ENCODE measurements at places on chromosomes 2 and 18.

DNA sequence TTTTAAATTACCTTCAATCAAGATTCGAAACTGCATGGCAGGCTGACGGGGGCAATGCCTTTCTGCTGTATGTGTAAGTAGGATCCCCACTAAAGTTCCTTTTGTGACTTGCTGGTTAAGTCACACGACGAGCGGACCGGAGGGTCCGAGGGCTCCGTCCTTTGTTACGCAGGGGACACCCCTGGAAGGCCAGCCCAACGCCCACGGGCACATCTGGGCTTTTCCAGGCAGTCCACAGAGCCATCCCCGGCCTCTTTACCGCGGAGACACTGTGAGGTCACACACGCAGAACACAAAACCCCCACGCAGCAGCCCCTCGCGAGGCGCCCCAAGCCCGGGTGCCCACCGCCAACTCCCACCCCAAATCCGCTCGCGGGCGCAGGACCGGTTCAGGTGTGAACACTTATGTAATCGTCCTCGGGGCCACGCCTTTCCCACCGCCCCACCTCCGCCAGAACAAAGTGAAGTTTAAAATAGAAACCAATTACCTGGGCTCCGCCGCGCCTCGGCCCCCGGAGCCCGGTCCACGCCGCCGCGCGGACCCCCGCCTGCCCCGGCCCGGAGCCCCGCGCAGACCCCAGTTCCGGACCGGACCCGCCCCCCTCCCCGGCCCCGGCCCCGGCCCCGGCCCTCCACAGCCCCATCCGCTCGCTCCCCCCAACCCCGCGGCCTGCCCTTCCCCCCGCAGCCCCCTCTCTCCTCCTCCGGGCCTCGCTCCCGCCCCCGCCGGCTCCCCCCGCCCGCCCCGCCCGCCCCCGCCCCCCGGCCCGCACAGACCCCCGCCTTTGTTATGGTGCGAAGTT is 4.2 kb downstream of the ZNF516 start:
- peak overlapping the region; percentile 45 for H3K27ac ChIP-seq
- DNase-seq = peak; percentile 63
- H3K27me3 ChIP-seq = no peaks in the 10 kb centered on the region

- H3K27ac ChIP-seq = no peak overlapping the region
- H3K4me1 ChIP-seq = no peaks in the 10 kb centered on the region
- no peaks in the 10 kb centered on the region for H3K36me3 ChIP-seq
- no peak overlapping the region for H3K4me3 ChIP-seq
- DNase-seq = no peak
- H3K27me3 ChIP-seq = no peaks in the 10 kb centered on the region
Observed at GRCh38 chr2:156619021-156619539, 182.9 kb downstream of the GPD2 start.

- no peak for DNase-seq
- H3K27me3 ChIP-seq = no peaks in the 10 kb centered on the region
- H3K27ac ChIP-seq = no peak overlapping the region
- H3K4me3 ChIP-seq = no peak overlapping the region
Observed at GRCh38 chr18:44916429-44917207, 235.9 kb downstream of the SETBP1 start.

DNA sequence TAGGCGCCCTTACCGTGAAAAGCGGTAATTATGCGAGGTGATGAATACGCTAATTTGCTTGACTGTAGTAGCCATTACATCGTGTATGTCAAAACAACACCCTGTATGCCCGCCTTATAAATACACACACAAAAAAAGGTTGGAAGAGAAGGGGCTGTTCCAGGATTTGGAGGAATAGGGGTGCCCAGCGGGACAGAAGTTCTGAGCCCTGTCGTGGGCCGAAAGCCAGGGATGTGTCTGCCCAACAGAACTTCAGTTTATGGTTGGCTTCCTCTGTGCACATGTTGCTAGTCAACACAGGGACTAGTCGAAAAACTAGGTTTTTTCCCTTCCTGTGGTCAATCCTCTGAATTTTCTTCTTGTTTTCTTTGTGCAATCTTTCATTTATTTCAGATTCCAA is 182.5 kb downstream of the ACKR3 start:
- no peaks in the 10 kb centered on the region for H3K4me1 ChIP-seq
- H3K27me3 ChIP-seq = no peaks in the 10 kb centered on the region
- no peak overlapping the region for H3K4me3 ChIP-seq

GRCh38 chr2:100484390-100484789 is 14.1 kb downstream of the NMS start:
- no peaks in the 10 kb centered on the region for H3K36me3 ChIP-seq
- no peak for DNase-seq
- no peak overlapping the region for H3K4me3 ChIP-seq
- no peaks in the 10 kb centered on the region for H3K4me1 ChIP-seq

GRCh38 chr2:238267884-238268680 is 20.3 kb downstream of the PER2 start:
- H3K4me1 ChIP-seq = peaks cover 12% of the 10 kb centered on the region
- no peak overlapping the region for H3K27ac ChIP-seq
- H3K36me3 ChIP-seq = peaks cover 51% of the 10 kb centered on the region
- no peak overlapping the region for H3K4me3 ChIP-seq
- no peaks in the 10 kb centered on the region for H3K27me3 ChIP-seq

DNA sequence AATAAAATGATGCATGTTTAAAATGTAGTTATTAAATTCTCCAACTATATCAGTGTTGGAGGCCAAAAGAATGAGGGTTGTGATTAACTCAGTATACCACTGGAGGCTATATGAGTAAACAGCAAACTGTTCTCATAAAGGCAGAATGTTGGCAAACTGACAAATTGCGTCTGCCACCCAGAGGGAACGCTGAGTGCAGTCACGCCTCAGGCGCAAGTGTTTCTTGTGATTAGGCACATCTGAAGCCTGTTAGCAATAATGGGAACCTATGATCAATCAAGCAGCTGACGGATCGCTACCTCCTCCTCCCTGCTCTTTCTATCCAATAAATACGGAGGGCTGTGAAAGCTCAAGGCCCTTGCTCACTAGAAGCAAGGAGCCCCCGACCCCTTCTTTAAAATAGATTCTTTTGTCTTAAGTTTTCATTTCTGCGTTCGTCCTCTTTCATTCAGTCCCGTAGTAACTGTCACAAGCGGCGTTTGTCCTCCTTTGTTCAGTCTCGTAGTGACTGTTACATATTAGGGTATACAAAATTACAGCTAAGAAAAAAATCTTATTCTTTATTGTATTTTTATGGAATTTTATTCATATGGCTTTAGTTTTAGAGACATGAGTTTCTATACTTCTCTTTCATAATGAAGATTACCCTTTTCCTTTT is 16.3 kb upstream of the RMND5A start:
- no peak overlapping the region for H3K27ac ChIP-seq
- no peak overlapping the region for H3K4me3 ChIP-seq
- peaks cover 10% of the 10 kb centered on the region for H3K4me1 ChIP-seq
- H3K36me3 ChIP-seq = no peaks in the 10 kb centered on the region

- H3K4me3 ChIP-seq = no peak overlapping the region
- H3K4me1 ChIP-seq = no peaks in the 10 kb centered on the region
- DNase-seq = no peak
- H3K36me3 ChIP-seq = no peaks in the 10 kb centered on the region
- no peaks in the 10 kb centered on the region for H3K27me3 ChIP-seq
Observed at GRCh38 chr2:151161821-151162551, 99.7 kb downstream of the RBM43 start.

- peak; percentile 19 for DNase-seq
- no peaks in the 10 kb centered on the region for H3K4me1 ChIP-seq
- H3K4me3 ChIP-seq = no peak overlapping the region
Observed at GRCh38 chr18:46623541-46623940, 33.5 kb downstream of the LOXHD1 start.

GRCh38 chr2:32743480-32744236 is 115.8 kb downstream of the TTC27 start:
- H3K4me3 ChIP-seq = no peak overlapping the region
- no peak for DNase-seq
- no peak overlapping the region for H3K27ac ChIP-seq
- H3K4me1 ChIP-seq = no peaks in the 10 kb centered on the region
- H3K27me3 ChIP-seq = no peaks in the 10 kb centered on the region

DNA sequence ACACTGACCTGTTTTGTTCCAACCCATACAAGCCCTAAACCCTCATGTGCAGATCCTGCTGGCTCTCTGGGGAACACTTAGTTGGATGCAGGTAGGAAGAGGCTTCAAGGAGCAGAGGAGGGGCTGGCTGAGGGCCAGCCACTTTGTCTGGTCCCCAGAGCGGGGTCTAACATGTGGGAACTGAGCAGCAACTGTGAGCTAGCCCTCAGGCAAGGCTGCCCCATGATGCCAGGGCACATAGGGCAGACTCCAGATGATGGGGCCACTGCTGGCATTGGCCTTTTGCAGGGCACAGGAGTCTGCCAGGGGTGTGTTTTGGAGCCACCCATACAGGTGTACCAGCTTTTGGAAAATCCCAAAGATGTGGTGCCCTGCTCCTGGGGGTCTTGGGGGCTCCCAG is 67.7 kb downstream of the HPCAL1 start:
- no peaks in the 10 kb centered on the region for H3K4me1 ChIP-seq
- H3K27ac ChIP-seq = no peak overlapping the region
- H3K4me3 ChIP-seq = no peak overlapping the region
- H3K27me3 ChIP-seq = no peaks in the 10 kb centered on the region
- no peak for DNase-seq
- no peaks in the 10 kb centered on the region for H3K36me3 ChIP-seq

GRCh38 chr2:693606-694005 is 16.4 kb upstream of the TMEM18 start:
- no peak overlapping the region for H3K4me3 ChIP-seq
- DNase-seq = no peak
- no peaks in the 10 kb centered on the region for H3K36me3 ChIP-seq
- H3K4me1 ChIP-seq = peaks cover 6% of the 10 kb centered on the region
- H3K27ac ChIP-seq = no peak overlapping the region
